Muscle of arm (tissue), 14 donors: ENCODE measurements at places on chromosomes 16 and 17. TPM values are rescaled to one million over a fixed set of nuclear protein-coding genes. Genes with fewer than 3 reads are reported as not detected.

TMEM220 gene
- polyA plus RNA-seq = 14.0 TPM

SPATA22 gene
- 0.50 TPM for polyA plus RNA-seq

HSD17B1 gene
- 1.8 TPM for polyA plus RNA-seq

- no peak for DNase-seq
Measured at GRCh38 chr17:32998887-32999228, 7.2 kb downstream of the SPACA3 start.

- no peak for DNase-seq
Measured at GRCh38 chr17:6969323-6969726, 26.5 kb upstream of the ALOX12 start.

DNA sequence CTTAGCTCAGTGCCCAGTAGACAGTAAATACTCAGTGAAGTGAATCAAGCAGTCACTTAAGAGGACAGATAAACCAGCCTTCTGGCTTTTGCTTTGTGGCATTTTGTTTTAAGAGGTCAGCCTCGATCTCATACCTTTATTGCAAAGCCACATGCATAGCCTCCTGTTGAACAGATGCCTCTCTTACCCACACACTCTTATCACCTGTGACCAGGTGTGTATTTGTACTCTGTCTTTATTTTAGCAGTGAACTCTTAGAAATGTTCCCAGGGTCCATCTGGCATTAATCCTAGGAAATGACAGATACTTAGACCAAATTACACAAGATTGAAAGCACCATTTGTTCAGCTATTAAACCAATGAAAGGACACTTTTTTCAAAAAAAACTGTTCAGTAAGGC, 1426.5 kb downstream of the CDH11 start:
- no peak for DNase-seq

DNA sequence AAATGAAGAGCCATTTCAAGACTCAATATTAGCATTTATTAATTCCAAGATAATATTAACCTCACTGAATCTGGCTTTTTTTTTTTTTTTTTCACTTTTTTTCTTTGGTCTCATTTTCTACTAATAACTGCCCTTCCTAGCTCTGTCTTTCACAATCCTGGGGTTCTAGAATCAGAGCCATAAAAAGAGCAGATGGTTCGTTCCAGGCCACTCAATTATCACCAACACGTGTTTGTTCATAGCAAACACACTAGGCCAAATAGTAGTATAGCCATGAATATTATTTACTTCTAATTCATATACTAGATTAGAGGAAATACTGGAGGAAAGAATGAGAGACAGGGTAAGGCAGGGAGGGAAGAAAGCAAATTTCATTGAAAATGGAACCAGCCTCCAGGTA, 39.8 kb downstream of the TEX2 start:
- no peak for DNase-seq

GRCh38 chr17:71467719-71468118, 653.1 kb upstream of the SOX9 start:
- DNase-seq = no peak
